ENCODE measurements at places on chromosomes 4 and X.

- no peak for DNase-seq
Observed at GRCh38 chr4:171162478-171162877, 650.7 kb upstream of the GALNTL6 start.

DNA sequence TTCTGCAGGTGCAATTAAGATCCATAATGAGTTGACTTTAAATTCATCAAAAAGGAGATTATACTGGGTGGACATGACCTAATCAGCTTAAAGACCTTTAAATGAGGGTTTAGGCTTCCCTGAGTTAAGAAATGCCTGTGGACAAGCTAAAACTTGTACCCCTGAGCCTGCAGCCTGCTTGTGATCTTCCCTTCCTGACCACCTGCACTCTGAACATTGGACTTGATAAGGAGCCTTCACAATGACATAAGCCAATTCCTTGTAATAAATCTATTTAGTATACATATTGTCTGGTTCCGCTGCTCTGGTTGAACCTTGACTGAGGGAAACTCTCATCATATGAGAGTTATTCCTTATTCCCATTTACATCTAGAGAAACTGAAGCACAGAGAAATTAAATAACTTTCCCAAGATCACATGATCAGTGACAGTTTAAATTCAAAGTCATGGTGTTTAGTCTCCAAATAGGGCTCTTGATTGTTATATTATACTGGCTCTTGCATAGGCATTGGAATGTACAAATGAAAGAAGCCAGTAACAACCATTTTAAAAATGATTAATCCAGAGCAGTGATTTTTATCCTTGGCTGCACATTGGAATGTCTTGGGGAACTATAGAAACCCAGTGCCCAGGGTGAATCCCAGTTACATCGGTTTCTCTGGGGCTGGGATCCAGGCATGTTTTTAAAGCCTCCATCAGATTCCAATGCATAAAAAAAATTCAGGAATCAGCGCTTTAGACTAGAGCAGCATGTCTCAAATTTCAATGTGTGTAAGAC is 136.1 kb downstream of the MSL3 start:
- no peak for DNase-seq

GRCh38 chr4:156329779-156330178 is 376.1 kb upstream of the CTSO start:
- DNase-seq, result no peak

DNA sequence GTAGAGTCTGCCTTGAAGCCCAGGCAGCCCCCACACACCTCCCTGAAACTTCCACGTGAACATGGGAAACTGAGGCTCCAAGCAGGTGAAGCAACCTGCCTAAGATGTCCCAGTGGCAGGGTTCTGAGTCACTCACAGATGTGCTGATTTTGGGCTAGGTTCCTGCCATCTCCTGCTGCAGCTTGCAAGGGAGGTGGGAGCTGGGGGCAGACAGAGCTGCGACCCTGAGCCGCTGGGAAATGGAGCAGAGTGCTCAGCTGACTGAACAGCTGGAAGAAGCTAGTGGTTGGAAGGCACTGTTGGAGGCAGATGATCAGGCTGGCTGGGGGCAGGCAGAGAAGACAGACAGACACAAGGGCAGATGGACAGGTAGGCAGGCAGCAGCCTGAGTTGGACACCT is 3.6 kb upstream of the FATE1 start:
- no peak for DNase-seq

- peak; percentile 2 for DNase-seq
Observed at GRCh38 chrX:153226344-153227185, 47.5 kb downstream of the MAGEA1 start.

- DNase-seq, result no peak
Observed at GRCh38 chr4:185645403-185645802, 110.1 kb upstream of the PDLIM3 start.

All from T-helper 1 cell (primary cell).